ENCODE measurements at places on chromosomes 11 and 22.
A peak's percentile ranks its signal among the peaks of the same experiment; 100 is the strongest.

DNA sequence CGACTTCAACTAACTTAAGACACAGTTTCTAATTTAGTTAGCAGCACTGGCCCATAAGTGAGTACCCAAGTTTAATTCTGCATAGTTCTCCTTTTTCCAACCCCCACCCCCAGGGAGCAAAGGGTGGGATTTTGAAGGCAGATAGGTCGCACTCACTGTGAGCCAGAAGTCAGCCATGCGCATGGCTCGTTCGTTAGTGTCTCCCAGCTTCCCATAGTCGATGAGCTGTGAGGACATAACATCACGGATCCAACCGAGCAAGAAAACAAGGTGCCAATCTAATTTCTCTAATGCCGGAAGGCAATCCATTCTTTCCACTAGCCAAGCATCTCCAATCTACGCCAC, 577 bp downstream of the MRPL17 start:
- DNase-seq: peak; percentile 13

GRCh38 chr11:95132956-95133355, 43.3 kb downstream of the ENDOD1 start:
- no peak for DNase-seq

DNA sequence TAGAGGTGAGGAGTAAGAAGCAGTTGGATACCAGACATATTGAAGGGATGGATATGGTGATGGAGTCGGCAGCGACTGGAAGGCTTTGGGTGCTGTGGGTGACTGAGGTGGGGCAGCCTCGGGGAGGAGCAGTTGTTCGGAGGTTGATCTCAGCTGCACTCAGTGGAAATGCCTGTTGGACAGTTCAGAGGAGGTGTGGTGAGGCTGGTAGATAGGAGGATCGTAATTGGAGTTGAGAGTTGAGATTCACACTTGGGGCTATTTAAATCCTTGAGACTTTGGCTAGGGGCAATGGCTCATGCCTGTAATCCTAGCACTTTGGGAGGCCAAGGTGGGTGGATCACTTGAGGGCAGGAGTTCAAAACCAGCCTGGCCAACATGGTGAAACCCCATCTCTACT, 6.9 kb downstream of the OTUB1 start:
- no peak for DNase-seq

DNA sequence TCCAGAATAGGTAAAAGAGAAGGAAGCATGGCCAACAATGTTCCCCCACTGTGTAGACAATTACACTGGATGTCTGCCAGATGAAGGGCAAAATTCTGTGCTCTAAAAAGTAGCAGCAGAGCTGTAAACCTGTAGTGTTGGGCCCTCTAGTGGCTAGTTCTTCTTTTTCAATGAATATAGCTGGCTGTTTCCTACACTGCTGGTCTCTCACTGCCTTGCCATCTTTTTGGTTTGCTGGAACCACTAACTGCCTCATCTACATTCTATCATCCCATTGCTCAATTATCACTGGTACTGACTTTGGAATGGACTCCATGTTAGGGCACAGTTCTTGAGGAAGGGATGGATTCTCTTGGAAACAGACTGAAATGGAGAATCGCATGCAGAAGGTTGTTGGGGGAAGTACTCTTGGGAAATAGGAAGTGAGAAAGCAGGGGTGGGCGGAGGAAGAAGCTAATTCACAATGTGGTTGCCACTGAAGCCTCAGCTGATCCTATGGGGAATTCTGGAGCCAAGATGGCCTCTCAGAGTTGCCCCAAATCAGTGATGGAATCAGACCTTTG, 17.9 kb downstream of the KCNE3 start:
- peak; percentile 58 for DNase-seq

- DNase-seq: no peak
Measured at GRCh38 chr22:34108168-34108567, 187.9 kb upstream of the LARGE1 start.

DNA sequence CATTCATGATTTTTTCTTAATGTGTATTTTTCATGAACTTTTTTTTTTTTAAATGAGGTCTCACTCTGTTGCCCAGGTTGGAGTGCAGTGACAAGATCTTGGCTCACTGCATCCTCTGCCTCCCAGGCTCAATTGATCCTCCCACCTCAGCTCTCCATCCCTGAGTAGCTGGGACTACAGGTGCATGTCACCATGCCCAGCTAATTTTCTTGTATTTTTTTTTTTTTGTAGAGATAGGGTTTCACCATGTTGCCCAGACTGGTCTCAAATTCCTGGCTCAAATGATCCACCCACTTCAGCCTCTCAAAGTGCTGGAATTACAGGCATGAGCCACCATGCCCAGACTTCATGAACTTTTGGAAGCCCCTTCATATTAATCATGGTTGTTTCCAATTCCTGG, 49.7 kb downstream of the ADAMTS15 start:
- DNase-seq: no peak

DNA sequence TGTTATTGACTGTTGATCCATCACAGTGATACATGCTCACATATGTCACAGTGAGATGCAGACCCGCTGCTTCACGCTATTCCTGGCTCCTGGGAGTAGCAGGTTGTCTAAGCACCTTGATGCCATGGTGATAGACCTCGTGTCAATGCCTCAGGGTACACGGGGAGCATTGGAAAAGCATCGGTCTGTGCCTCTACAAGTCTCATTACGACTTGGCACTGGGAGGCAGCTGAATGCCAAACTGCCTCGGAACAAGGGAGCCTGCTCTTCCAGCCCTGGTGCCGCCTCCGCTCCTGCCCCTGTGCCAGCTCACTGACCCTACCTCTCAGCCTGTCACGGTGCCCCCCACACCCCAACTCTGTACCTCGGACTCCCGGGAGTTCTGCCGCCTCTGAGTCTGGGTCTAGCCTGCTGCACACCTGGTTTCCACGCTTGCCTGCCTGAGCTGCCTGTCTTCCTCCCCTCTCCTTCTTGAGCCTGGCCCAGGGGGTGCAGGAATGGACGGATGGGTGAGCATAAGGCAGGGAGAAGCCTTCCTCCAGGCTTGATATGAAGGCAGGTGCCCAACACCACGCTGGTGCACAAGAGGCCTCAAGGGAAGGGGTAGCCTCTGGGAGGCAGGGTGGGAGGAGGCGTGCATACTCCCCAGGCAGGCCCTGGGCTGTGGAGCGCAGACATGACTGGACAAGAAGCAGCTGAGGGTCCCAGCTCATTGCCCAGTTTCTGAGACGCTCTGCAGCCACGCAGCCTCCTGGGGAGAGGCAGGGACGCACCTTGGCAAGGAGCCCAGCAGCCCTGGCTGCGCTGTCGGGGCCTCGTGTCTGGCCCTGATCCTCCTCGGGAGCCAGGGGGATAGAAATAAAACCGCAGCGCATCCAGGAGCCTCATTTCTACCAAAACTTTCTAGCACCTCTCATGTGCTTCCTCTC, 1.8 kb upstream of the NFAM1 start:
- DNase-seq: no peak

GRCh38 chr22:26047920-26048319, 121.3 kb upstream of the SEZ6L start:
- DNase-seq: no peak

DNA sequence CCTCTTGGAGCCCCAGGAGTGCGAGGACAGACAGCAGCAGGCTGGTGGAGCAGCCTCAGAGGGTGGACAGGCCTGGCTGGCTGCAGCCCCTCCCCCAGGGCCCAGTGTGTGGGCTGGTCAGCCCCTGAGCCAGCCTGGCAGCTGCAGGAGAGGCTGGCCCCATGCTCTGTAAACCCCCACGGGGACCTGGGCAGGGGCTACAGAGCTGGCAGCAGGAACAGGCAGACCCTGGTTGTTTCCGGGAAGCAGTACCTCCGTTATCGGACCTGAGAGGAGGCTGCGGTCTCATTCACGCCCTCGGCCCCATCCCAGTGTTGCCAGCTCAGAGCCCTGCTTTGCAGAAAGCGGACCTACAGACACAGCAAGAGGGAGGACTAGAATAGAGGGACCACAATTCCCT, 38.5 kb upstream of the COMT start:
- DNase-seq: no peak

- DNase-seq: no peak
Measured at GRCh38 chr11:1193326-1194230, 29.3 kb upstream of the MUC5B start.

GRCh38 chr11:7219491-7219890, 32.2 kb upstream of the SYT9 start:
- DNase-seq: no peak

DNA sequence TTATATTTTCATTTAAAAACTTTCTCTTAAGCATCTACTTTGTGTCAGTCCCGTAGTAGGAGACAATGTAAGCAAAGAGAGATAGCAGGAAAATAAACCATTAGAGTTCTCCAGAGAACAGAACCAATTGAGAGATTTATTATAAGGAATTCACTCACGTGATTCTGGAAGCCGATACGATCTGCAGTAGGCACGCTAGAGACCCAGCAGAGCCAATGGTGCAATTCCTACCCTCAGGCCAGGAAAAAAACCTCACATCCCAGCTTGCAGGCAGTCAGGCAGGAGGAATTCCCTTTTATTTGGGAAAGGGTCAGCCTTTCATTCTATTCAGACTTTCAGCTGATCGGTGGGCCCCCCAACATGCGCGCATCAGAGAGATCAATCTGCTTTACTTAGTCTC, 7.3 kb upstream of the PLEKHA7 start:
- DNase-seq: no peak

DNA sequence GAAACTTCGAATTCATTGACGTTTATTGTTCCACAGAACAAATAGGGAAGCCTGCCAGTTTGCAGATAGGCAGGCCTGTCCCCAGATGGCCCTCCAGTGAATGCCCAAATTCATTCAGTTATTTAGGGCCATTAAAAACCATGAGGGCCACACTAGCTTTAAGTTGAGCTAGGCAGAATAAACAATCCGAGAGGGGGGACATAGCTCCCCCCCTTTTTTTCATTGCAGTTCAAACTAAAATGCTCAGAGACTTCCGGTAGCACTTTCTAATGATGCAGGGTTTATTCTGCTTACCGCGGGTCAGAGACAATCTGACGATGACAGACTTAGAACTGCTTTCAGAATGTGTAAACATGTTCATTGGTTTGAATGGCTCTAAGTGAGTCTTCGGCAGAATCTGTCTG, 72.0 kb downstream of the ZBTB16 start:
- no peak for DNase-seq

DNA sequence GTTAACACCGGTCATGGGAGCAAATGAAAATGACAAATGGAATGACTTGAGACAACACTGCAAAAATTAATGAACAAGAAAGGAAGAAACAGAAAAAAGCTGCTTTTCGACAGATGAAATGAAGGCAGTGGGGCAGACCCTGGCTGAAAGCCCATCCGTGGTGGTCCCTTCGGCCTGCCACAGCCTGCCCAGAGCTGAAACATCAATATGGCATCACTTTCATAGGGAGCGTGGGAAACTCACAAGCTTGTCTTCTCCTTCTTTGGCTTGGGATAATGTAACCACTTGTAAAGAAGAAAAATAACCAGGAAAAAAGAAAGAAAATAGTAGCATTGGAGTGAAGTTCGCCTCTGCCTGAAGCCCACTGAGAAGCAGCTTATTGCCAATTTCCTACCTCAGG, 78.8 kb downstream of the CTTN start:
- no peak for DNase-seq

GRCh38 chr11:24348908-24349307, 147.9 kb upstream of the LUZP2 start:
- DNase-seq: no peak

DNA sequence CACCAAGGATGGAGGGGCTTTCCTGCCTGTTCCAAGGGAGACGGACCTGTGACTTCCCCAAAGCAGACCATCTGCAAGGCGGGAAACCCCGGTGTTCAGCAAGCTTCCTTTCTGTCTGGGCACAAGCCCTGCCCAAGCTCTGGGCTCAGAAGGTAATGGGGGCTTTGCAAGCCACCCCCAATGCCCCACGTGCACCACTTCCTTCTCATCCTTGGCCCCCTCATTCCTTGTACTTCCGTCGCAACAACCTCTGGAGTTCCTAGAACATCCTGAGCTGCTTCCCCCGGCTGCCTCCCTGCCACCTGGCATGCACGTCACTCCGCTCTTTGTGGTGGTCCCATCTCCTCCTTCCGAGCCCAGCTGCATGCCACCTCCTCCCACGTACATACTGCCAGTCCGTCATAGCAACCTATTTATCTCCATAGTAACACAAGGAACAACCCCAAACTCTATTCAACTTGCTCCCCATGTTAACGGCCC, 3.9 kb downstream of the MYEOV start:
- DNase-seq: peak; percentile 74

GRCh38 chr11:73384872-73385689, 8.9 kb downstream of the RELT start:
- DNase-seq: no peak

DNA sequence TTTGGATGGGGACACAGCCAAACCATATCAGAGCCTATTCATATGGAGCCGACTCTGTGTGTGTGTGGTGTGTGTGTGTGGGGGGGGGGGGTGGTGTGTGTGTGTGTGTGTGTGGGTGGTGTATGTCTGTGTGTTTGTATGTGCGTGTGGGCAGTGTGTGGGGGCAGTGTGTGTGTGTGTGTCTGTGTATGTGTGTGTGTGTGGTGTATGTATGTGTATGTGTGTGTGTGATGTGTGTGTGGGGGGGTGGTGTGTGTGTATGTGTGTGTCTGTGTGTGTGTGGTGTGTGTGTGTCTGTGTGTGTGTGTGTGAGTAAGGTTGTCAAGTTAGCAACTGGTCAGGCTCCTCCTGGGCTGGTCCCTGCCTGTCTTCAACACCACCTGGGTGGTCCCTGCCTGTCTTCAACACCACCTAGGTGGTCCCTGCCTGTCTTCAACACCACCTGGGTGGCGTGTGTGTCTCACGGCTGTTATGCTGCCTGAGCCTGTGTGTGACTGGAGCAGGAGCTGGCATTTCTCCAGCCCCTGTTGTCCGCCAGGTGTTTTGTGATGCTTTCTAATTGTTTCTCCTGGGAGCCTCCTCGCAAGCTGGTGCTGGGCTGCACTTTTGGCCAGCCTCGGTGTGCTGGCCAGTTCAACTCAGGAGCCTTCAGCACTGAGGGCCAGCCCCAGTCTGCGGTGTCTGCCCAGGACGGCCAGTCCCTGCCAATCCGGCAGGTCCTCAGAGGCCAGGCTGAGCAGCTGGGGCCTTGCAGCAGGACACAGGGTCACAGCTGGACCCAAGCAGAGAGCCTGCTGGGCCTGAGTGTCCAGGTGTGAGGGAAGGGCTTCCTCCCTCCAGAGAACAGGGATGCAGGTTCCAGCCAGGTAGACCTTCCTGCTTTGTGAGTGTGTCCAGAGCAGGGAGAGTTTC, 21.5 kb upstream of the PVALB start:
- no peak for DNase-seq

GRCh38 chr11:132590986-132591385, 941.3 kb downstream of the OPCML start:
- no peak for DNase-seq

DNA sequence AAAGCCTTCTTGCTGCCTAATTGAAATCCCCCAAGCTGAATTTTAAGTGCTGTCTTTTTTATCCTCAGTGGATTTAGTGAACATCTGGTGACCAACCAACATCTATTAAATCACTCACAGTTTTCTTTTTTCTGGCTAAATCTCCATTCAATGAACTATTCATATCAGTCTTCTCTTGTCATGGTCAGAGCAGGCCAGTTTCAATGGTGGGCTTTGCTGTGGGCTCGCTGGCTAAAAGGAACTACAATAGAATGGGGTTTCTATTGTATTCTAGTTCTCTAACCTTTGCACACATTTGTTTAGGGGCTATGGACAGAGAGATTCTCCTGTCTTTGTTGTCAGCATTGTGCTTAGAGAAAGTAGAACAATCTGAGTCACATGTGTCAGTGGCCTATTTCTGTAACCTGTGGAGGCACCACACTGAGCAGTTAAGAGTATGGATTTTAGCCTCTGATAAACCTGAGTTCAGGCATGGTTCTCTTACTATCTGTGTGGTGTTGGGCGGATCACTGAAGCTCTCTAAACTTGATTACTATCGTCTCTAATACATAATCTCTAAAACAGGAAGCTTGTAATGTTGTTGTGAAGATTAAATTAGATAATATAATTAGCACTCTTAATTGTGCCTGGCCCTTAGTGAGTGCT, 94.2 kb upstream of the CADM1 start:
- DNase-seq: no peak

All from astrocyte (in vitro differentiated cells and primary cell).